ENCODE measurements at places on chromosomes 2 and 18.

GRCh38 chr2:236376566-236377244 is 112.5 kb upstream of the ASB18 start:
- no peak for DNase-seq

DNA sequence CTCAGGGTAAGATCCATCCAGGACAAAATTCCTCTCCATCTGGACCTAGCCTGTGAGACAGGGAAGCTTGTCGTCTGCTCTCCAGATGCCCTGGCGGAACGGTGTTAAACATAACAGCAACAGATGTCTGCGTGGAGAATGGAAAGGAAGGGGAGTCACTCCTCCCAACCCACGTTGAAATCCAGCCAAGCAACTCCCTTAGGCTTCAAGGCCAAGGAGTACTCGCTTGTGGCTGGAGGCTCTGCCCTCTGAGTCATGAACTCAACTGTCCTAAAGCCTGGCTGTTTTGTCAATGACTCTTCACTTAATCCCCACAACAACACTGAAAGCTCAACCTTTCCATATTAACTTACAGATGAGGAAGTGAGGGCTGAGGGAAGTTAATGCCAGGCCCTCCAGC is 42.2 kb downstream of the TPO start:
- DNase-seq, result no peak

DNA sequence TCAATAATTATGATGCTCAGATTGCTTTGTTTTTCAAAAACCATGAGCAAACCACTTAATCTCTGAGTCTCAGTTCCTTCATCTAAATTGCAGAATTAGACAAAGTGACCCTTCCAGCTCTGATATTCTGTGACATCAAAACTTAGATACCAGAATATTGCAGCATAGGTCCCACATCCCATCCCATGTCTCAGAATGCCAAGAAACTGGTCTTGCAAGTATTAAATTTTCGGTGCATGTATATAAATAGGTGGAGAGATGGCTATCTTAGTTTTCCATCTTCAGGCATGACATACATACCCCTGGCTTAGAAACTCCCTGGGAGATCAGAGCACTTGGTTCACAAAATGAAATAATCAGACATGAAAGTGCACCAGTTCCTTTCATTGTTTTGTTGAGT is 39.8 kb downstream of the WDR75 start:
- DNase-seq, result no peak

GRCh38 chr2:231463698-231464575 is at the start of gene NCL:
Gene NCL (minus strand): TSS chr2:231464484. CDS start chr2:231464353, 131 bp downstream.
- peak; percentile 68 for DNase-seq

- DNase-seq, result no peak
Measured at GRCh38 chr2:113251118-113251517, 27.6 kb downstream of the PAX8 start.
